ENCODE measurements at places on chromosomes 1 and 21.
A peak's percentile ranks its signal among the peaks of the same experiment; 100 is the strongest.

- no peak for DNase-seq
These were observed 7.9 kb downstream of the RNU5D-1 start for GRCh38 chr1:44723064-44723463.

DNA sequence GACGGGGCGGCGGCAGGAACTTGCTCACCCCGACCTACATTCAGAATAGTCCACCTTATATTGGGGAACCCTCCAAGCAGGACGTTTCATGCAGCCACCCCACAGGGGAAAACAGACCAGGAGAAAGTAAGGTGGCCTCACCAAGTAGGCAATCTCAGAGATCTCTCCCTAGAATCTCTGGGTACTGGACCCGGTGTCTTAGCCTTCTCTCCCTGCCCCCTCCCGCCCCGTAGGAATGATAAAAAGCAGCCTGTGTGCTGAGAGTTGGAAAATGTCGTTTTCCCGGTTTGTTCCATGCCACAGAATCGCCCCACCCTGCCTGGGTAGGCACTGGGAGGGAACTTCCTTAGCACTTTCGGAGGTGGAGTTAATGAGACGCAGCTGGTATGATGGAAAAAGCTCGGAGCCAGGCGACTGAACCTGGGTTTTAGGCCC, 789 bp upstream of the PTPN14 start:
- DNase-seq: no peak

GRCh38 chr1:93448292-93448982, 519 bp downstream of the FNBP1L start:
- DNase-seq: no peak

DNA sequence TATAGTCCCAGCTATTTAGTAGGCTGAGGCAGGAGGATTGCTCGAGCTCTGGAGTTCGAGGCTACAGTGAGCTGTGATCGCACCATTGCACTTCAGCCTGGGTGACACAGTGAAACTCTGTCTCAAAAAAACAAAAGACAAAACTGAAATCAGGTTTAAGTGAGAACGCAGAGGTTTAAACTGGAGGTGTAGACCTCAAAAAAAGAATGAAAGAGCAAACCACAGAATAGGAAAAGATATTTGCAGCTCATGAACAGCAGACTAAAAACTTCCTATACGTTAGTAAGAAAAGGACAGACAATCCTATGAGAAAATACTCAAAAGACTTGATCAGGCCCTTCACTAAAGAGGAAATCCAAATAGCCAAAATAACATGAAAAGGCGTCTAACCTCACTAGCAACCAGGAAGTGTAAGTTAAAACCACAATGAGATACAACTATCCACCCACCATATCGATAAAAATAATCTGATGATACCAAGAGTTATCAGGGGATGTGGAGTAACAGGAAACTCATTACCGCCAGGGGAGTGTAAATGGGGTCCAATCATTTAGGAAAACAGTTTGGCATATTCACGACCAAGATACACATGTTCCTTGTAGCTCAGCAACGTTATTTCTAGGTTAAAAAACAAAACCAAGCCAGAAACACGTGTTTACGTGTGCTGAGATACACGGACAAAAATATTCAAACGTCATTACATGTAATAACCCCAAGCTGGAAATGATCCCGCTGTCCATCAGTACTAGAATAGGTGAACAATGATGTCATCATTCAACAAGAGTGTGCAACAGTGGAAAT, 9.8 kb downstream of the TNFRSF9 start:
- DNase-seq: no peak

DNA sequence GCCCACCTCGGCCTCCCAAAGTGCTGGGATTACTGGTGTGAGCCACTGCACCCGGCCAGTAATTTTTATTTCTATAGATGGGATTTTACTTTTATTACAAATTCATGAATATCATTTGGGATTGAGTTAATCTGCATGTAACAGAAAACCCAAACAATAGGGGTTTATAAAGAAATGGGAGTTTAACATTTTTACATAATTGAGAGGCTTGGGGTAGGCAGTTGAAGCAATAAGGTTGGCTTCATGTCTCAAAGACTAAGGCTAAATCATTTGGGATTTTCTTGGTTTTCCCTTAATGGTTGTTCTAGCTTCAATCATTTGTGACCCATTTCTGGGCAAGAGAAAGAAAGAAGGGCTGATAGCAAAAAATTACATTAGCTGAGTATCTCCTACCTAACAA, 118.7 kb upstream of the FOXD3 start:
- DNase-seq: no peak

- DNase-seq: no peak
These were observed 18.7 kb upstream of the FMOD start for GRCh38 chr1:203369666-203370065.

DNA sequence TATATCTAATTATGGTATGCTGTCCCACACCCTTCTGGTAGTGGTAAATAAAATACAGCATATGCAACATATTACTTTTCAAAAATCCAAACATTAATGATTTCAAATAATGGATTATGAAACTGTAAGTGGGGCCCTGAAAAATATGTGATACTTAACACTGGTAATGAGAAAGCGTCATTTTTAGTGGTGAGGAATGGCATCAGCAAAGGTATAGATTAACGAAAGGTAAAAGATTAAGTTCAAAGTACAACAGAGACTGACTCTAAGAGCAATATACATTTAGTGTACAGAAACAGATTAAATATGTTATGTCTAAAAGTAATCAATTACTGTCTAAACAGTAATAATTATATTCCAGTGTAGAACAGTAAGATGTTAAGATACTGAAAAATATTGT, 194.1 kb downstream of the COL24A1 start:
- no peak for DNase-seq

- DNase-seq: no peak
These were observed 51.7 kb upstream of the AJAP1 start for GRCh38 chr1:4602462-4603294.

DNA sequence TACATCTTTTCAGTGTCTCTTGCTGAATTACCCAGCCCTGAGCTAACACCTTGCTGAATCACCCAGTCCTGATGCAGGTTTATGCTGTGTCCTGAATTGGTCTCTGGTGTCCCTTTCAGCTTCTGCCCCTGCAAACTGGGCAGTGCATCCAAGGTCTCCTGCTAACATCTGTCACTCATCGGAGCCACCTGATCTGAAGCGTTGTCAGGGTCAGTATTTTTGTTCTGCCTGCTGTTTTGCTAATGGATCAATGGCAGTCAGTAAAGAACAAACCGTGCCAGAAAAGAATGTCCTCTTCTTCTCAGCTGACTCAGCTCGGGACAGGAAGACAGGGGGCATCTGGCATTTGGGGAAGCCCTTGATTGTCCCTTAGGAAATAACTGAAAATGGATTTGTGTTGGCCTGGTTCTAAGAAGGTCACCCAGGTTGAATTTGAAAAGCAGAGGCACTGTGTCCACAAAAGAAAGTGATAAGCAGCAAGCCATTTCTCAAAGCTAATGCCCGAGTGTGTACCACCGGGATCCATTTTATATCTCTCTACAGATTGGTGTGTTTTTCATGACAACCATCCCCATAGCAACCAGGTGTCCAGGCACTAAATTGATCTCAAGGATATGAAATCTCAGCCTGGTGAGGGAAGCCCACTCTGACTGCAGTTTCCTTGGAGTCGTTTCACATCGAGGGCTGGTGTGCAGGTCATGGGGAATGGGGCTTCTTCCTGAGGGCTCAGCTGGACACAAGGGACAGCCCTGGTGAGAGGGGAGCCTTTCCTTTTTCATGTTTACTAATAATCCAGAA, 109.7 kb upstream of the IRF2BP2 start:
- DNase-seq: no peak

- no peak for DNase-seq
These were observed 12.3 kb upstream of the PHC2 start for GRCh38 chr1:33443080-33443704.

- DNase-seq: no peak
These were observed 659 bp downstream of the FAF1 start for GRCh38 chr1:50959303-50959912.

- DNase-seq: no peak
These were observed 102.4 kb downstream of the CACHD1 start for GRCh38 chr1:64572222-64572900.

- no peak for DNase-seq
These were observed 560.4 kb upstream of the DAB1 start for GRCh38 chr1:57984277-57984676.

- no peak for DNase-seq
These were observed 1.1 kb upstream of the ADAMTS1 start for GRCh38 chr21:26846036-26846931.

DNA sequence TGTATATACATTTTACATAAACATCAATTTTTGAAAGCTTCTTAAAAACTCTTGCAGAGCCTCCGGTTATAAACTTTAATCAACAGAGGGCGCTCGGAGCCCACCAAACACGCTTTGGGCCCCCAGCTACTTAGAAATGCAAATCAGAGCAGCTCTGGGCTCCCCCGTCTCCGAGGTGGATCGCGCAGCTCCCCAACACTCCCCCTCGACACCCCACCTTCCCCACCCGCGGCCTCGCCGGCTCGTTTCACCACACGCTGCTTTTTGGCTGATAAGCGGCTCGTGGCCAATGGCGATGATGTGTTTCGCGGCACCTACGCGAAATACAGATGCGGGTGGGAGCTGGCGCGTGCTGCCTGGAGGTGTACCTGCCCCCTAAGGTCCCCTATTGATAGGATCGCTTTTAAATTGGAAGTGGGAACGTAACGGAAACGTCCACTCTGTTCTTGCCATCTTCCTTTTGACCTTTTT, 1.7 kb upstream of the KIF26B start:
- DNase-seq: peak; percentile 20

DNA sequence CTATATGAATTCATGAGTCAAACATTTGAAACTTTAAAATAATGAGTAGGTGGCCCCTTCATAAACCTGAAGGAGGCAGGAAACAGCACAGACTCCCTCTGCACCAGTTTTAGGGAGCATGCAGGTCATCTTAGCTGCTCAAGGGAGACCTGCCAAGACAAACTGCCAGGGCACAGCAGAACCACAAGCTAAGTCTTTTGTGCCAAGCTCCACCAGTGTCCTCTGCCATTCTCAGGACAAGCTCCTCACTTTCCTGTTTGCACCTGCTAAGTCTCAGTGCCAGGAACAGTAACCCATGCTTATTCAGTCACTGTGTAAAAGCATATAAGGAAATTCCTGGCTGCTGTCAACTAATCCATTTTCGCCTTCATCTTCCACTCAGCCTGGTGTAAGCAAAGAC, 368.9 kb downstream of the SEC16B start:
- DNase-seq: no peak

DNA sequence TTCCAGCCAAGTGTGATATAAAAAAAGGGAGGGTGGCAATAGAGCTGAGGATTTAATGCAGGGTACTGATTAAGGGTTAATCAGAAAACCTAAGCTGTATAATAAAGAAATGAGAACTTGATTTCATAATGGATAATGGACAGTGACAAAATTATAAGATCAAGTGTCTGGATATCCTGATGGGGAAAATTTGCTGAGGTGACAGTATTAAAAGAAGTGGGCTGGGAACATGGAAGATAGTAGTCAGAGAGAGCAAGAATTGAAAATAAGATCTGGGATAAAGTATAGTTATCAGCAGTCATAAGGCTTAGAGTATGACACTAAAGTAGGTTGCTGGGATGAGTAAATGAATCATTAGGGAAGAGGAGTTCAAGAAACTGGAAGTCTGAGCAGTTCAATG, 627.3 kb upstream of the RGS18 start:
- no peak for DNase-seq

DNA sequence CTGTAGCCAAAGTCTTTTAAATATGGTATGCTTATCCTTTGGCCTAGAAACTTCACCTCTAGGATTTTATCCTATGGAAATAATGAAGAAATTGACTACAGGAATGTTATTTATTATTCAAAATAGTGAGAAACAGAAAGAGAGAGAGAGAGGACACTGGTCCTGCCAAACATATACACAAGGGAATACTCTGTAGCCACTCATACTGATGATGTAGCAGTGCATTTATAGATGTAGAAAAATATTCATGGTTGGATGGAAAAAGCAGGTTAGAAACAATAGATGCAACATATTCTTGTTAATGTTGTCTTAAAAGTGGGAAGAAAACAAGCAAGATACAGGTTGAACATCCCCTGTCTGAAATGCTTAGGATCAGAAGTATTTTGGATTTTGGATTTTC, 22.2 kb upstream of the EPHB2 start:
- no peak for DNase-seq

DNA sequence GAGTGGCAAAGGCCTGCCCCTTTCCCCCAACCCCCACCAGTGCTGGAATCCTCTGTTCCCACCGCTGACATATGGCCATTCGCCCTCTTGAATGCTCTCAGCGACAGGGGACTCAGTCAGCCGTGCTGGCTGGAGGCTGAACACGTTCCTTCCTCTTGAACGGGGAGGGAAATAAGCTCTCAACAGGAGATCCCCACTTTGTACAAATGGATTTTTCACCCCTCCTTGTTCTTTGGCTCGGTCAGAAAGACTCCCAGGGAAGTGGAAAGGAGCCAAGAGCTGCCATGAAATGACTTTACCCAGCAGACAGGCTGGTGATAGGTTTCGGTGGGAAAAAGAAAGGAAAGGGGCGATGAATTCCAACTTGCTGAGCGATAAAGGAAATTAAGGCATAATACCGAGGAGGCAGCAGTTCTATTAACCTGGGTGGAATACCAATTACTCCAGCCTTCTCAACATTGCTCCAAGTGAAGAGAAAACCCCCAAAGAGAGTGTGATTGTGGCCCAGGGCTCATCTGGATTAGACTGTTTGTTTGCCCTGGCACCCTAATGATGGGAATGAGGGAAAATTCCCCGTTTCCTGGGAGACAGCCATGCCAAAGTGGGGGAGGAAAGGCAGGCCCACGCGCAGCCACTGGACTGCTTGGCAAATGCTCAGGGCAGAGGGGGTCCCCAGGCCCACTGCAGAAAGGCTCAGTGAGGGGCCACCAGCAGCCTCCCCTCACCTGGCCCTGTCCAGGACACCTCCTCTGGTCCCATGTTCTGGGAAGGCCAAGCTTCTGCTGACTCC, 23.9 kb downstream of the LRP8 start:
- no peak for DNase-seq

GRCh38 chr1:184568148-184568547, 181.3 kb downstream of the C1orf21 start:
- DNase-seq: no peak

DNA sequence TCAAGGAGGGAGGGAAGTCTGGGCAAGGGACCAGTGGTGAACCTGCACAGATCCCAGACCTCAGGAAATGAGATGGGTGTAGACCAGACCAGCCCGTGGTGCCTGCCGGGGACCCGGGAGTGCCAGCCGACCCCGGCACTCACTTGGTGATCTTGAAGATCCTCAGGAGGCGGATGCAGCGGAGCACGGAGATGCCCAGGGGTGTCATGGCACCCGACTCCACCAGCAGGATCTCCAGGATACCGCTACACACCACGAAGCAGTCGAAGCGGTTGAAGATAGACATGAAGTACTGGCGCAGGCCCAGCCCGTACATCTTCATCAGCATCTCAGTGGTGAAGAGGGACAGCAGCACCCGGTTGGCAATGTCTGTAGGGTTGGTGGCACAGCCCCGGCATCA, 34.5 kb downstream of the CACNA1S start:
- DNase-seq: no peak
